Central memory CD8-positive, alpha-beta T cell (primary cell): ENCODE measurements at places on chromosomes 4 and X.

GRCh38 chr4:123505095-123506010 lies 108.8 kb downstream of the SPRY1 start:
- no peak for DNase-seq
- H3K4me3 ChIP-seq = peak overlapping the region; percentile 62
- peaks cover 8% of the 10 kb centered on the region for H3K4me1 ChIP-seq
- H3K27me3 ChIP-seq = peaks cover 34% of the 10 kb centered on the region
- H3K27ac ChIP-seq = no peak overlapping the region

- no peak for DNase-seq
- H3K4me1 ChIP-seq = peaks cover 21% of the 10 kb centered on the region
- H3K36me3 ChIP-seq = peaks cover 8% of the 10 kb centered on the region
- H3K4me3 ChIP-seq = no peak overlapping the region
Measured at GRCh38 chr4:55854129-55854528, 681 bp downstream of the EXOC1 start.

GRCh38 chrX:50343917-50344316 lies 126.7 kb downstream of the DGKK start:
- H3K27me3 ChIP-seq = peaks cover 12% of the 10 kb centered on the region
- no peak overlapping the region for H3K4me3 ChIP-seq
- H3K36me3 ChIP-seq = no peaks in the 10 kb centered on the region

GRCh38 chrX:40149286-40150175 lies 51.8 kb upstream of the BCOR start:
- peaks cover 5% of the 10 kb centered on the region for H3K4me1 ChIP-seq
- no peak overlapping the region for H3K27ac ChIP-seq
- no peak for DNase-seq

- H3K36me3 ChIP-seq = peaks cover 3% of the 10 kb centered on the region
- no peak overlapping the region for H3K27ac ChIP-seq
- no peaks in the 10 kb centered on the region for H3K27me3 ChIP-seq
- no peak overlapping the region for H3K4me3 ChIP-seq
- H3K4me1 ChIP-seq = no peaks in the 10 kb centered on the region
- no peak for DNase-seq
Measured at GRCh38 chr4:80798082-80798481, 232.4 kb upstream of the BMP3 start.

DNA sequence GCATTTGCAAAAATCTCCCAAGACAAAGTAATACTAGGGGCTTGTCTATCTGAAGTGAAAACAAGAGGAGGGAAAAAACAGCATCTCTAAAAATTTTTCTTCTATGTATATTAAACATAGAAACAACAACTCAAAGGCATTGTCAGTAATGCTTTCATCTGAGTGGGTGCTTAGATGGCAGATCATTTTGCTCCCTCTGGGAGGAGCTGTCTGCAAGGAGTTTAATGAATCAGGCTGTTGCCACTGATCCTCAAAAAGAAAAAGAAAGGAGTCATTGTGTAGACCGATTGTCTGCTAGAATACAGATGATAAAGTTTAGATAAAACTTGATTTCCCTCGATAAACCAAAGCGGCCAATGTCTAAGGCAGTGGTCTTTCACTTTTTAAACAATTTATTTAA lies 49.7 kb upstream of the KLHL8 start:
- no peak overlapping the region for H3K27ac ChIP-seq
- peaks cover 50% of the 10 kb centered on the region for H3K27me3 ChIP-seq
- no peaks in the 10 kb centered on the region for H3K36me3 ChIP-seq
- DNase-seq = no peak
